ENCODE measurements at places on chromosomes 12 and 14.

DNA sequence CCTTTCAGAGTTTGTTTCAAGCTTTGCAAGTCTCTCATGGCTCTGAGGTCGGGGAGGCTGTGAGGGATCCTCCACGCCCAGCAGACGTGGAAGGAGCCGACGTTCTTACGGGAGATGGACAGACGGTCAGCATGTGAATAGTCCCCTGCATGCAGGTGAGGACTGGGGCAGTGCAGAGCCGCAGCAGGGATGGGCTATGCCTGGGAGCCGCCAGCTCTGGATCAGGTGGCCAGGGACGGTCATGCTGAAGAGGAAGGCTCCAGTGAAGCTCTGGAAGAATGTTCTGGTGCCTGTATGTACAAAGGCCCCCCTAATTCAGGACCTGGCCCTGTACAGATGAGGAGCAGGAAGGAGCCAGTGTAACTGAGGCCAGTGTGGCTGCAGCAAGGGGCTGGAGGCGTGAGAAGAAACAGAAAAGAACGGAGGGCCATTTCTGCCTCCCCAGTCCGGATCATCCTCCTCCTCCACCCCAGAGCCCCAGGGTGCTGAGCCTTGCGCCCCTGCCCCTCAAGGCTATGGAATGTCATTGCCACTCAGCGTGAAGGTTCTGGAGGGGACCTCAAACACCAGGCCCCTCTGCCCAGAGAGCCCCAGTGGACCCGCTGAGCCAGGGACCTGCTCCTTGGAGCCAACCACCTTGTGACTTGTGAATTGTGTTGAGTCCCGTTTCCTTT is 96.8 kb upstream of the DIO3 start:
- DNase-seq = no peak

- DNase-seq = no peak
Measured at GRCh38 chr12:41045509-41045908, 142.6 kb upstream of the PDZRN4 start.

GRCh38 chr12:10615532-10615931 is 2.1 kb upstream of the MAGOHB start:
- no peak for DNase-seq

GRCh38 chr12:113062502-113063395 is 6.2 kb downstream of the DTX1 start:
- DNase-seq = no peak

GRCh38 chr14:92391726-92392125 is 68.8 kb downstream of the SLC24A4 start:
- DNase-seq = no peak

DNA sequence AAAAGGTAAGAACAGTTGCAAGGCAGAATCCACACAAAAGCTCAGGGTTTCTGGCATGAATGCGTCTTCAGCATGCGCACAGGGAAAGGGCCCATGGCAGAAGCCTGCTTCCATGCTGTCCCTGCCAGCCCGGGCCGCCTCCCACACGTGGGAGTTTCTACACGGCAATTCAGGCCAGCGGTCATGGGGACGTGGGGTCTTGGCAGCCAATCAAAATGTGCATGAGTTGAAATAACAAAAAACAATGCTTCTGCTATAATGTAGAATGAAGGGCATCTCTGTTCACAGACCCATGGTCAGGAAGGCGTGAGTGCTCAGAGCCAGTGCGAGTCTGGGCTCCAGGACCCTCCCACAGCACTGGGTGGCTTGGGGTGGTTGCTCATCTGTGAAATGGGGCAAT is 28.6 kb downstream of the AMN start:
- no peak for DNase-seq

DNA sequence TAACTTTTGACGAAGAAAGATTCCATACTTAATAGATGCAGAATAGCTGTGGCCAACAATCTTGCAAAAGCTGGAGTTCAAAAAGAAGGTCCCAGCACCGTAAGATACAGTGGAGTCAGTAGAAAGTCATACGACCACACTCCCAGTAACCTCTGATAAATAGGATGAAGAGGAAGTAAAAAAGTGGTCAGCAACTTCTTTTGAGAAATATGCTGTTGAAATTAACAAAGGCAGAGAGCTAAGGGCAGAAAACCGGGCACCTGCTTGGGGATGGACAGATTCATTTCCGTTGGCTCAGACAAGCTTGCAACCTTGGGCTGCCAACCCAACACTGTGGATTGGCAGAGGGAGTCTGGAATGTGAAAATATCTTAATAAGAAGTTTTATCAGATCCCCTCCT is 40.0 kb downstream of the BTG1 start:
- DNase-seq = no peak

- DNase-seq = no peak
Measured at GRCh38 chr12:131473261-131473660, 237.6 kb upstream of the SFSWAP start.

DNA sequence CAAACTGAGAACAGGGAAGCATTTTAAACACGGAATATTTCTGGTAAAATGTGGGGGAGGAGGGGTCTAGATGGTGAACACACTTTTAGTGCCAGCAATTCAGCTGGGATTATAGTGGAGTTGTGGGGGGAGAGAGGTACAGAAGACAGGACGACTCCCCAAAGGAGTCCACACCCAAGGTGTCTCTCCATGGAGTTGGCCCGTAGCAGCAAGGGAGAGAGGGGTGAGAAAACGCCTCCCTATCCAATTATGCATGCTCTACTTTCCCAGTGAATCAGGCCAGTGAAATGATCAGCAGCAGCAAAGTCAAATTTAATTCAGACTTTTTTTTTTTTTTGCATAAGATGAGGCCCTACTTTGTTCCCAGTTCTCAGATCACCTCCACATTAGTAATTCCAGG is 38.6 kb downstream of the BTG1 start:
- DNase-seq = no peak

GRCh38 chr12:116138364-116138763 is 139.1 kb downstream of the MED13L start:
- DNase-seq = no peak

DNA sequence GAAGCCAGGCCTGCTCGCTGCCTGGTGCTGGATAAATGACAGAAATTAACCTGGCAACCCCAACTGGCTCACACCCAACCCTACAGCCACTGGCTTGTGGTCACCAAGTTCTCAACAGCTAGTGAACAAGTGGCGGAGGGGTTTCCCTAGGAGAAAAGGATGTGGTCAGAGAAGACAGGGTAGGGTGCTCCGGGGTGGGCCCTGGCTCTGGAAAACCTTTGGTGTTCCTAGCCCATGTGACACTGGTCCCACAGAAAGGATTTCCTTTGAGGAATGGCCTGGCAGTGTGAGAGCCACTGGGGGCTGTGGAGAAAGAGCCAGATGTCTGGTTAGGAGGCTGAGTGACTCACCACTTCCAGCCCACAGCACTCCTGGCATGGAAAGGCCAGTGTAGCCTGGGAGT is 8.7 kb downstream of the SYNE3 start:
- no peak for DNase-seq

Measured in stimulated activated CD4-positive, alpha-beta T cell treated with anti-CD3 and anti-CD28 coated beads, Interleukin-12 subunit alpha, Interleukin-12 subunit beta, amount 100 ng/mL, for 4 hours (primary cell).